Endothelial cell of coronary artery (primary cell): ENCODE measurements at places on chromosomes 6 and 20. TPM values are rescaled to one million over a fixed set of nuclear protein-coding genes. Genes with fewer than 3 reads are reported as not detected.

The BIRC7 gene
- not detected in 2 replicates for total RNA-seq

The OR2B2 gene
- total RNA-seq: not detected in 2 replicates

The ECT2L gene
- total RNA-seq: not detected in 2 replicates

The SPTLC3 gene
- total RNA-seq: 0.09 and 0.85 TPM in 2 replicates
